Body of pancreas (tissue), 4 donors: ENCODE measurements at places on chromosomes 12 and 14. TPM values are rescaled to one million over a fixed set of nuclear protein-coding genes. Genes with fewer than 3 reads are reported as not detected.

FGF23 gene
- total RNA-seq: not detected

SAMD15 gene
- not detected for total RNA-seq

DLST gene
- total RNA-seq: 33.7 TPM

CARMIL3 gene
- total RNA-seq: 0.78 TPM

CLEC4E gene
- 0.33 TPM for total RNA-seq

MIPOL1 gene
- 8.6 TPM for total RNA-seq

PPFIA2 gene
- 0.52 TPM for total RNA-seq

POU6F1 gene
- 9.6 TPM for total RNA-seq

LRRIQ1 gene
- total RNA-seq: 3.6 TPM

TAS2R10 gene
- 0.52 TPM for total RNA-seq

KRT72 gene
- total RNA-seq: not detected

C12orf75 gene
- total RNA-seq: 57.6 TPM

A2M gene
- total RNA-seq: 102 TPM

LRRC43 gene
- 2.3 TPM for total RNA-seq
